ENCODE measurements at places on chromosomes 7 and 10. TPM values are rescaled to one million over a fixed set of nuclear protein-coding genes. Genes with fewer than 3 reads are reported as not detected.

DNA sequence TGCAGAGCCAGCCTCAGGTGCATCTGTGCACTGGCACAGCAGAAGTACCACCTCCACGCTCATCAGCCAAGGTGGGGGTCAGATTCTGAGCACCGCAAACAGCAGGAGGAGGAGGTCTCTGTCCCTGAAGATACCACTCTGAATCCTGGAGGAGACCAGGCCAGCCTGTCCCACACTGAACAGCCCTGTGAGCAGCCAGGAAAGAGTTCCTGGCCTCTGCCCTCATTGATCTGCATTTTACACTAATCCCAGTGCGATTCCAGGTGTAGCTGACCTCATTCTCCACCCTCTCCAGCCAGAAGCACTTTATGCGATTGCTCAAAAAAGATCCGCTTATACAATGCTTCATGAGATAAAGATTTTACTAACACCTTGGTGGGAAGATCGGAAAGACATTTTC is 99.1 kb upstream of the CACUL1 start:
- H3K4me1 ChIP-seq: no peaks in the 10 kb centered on the region
- H3K36me3 ChIP-seq: no peaks in the 10 kb centered on the region
- no peak overlapping the region for H3K4me3 ChIP-seq
- H3K27ac ChIP-seq: no peak overlapping the region

- H3K4me3 ChIP-seq: no peak overlapping the region
- H3K36me3 ChIP-seq: peaks cover 9% of the 10 kb centered on the region
- no peak for DNase-seq
- H3K27me3 ChIP-seq: no peaks in the 10 kb centered on the region
- no peak overlapping the region for H3K27ac ChIP-seq
- H3K4me1 ChIP-seq: no peaks in the 10 kb centered on the region
These were observed 156.7 kb downstream of the BTAF1 start for GRCh38 chr10:92080244-92080643.

DNA sequence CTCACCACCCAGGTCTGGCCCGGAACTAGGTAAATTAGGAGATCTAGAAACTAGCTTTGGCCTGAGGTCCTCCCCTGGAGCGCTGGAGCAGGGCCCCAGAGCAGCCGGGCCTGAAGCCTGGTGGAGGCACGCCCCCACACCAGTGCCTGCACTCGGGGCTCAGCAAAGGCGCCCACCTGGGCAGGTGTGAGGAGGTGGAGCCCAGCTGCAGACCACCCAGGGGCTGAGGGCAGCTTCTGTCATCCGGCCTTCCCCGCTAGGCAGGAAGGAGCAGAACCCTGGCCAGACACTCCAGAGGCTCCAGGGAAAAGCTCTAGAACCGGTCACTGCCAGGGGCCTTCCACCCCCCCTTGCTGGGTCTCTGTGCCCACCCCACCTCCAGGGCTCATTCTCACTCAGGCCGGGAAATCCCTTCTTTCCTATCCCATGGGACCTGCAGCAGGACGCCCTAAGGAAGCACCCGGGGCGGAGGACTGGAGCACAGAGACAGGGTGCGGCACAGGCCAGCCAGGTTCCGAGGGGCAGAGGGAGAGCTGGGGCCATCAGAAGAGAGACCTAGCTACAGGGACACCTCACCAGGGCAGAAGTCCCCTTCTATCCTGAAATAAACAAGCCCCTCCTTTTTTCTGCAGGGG is 161.2 kb downstream of the NRF1 start:
- H3K27me3 ChIP-seq: peaks cover 11% of the 10 kb centered on the region
- H3K27ac ChIP-seq: no peak overlapping the region
- DNase-seq: no peak
- peaks cover 10% of the 10 kb centered on the region for H3K4me1 ChIP-seq

DNA sequence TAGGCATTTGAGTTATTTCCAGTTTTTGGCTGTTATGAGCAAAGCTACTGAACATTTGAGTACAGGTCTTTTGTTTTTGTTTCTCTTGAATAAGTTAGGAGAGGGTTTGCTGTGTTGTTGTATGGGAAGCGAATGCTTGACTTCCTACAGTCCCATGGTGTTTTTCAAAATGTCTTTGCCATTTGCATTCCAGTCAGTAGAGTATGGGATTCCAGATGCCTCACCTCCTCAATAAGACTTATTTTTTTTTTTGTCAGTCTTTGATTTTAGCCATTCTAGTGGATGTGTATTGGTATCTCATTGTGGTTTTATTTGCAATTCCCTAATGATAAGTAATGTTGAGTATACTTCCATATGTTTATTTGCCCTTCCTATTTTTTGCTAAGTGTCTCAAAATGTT is 19.4 kb downstream of the CDK13 start:
- H3K27ac ChIP-seq: no peak overlapping the region
- peaks cover 40% of the 10 kb centered on the region for H3K4me1 ChIP-seq
- no peak for DNase-seq

- peaks cover 10% of the 10 kb centered on the region for H3K4me1 ChIP-seq
- no peaks in the 10 kb centered on the region for H3K27me3 ChIP-seq
- H3K36me3 ChIP-seq: peaks cover 14% of the 10 kb centered on the region
- no peak overlapping the region for H3K27ac ChIP-seq
- no peak overlapping the region for H3K4me3 ChIP-seq
These were observed 12.9 kb downstream of the MTPN start for GRCh38 chr7:135964274-135964673.

CEP55 gene
- 0.17 TPM for total RNA-seq

IKZF1 gene
- 300 TPM for total RNA-seq

GRCh38 chr7:33764752-33765451 is 140.4 kb upstream of the BMPER start:
- no peak overlapping the region for H3K27ac ChIP-seq
- no peaks in the 10 kb centered on the region for H3K27me3 ChIP-seq
- no peaks in the 10 kb centered on the region for H3K36me3 ChIP-seq
- H3K4me3 ChIP-seq: no peak overlapping the region
- no peak for DNase-seq

CRHR2 gene
- total RNA-seq: not detected

RBP4 gene
- total RNA-seq: not detected

GRCh38 chr10:99941942-99942820 is 67.6 kb downstream of the DNMBP start:
- H3K36me3 ChIP-seq: no peaks in the 10 kb centered on the region
- no peak overlapping the region for H3K27ac ChIP-seq
- H3K27me3 ChIP-seq: no peaks in the 10 kb centered on the region
- no peaks in the 10 kb centered on the region for H3K4me1 ChIP-seq

- H3K36me3 ChIP-seq: no peaks in the 10 kb centered on the region
- H3K4me1 ChIP-seq: no peaks in the 10 kb centered on the region
- H3K27me3 ChIP-seq: no peaks in the 10 kb centered on the region
- H3K27ac ChIP-seq: no peak overlapping the region
- no peak overlapping the region for H3K4me3 ChIP-seq
These were observed 116.1 kb upstream of the ZMIZ1 start for GRCh38 chr10:78952686-78953085.

C7orf33 gene
- total RNA-seq: not detected

CLCN1 gene
- not detected for total RNA-seq

GRCh38 chr7:17593819-17594419 is 295.5 kb downstream of the AHR start:
- H3K27me3 ChIP-seq: no peaks in the 10 kb centered on the region
- no peaks in the 10 kb centered on the region for H3K36me3 ChIP-seq
- H3K4me3 ChIP-seq: no peak overlapping the region
- DNase-seq: no peak
- H3K4me1 ChIP-seq: no peaks in the 10 kb centered on the region
- no peak overlapping the region for H3K27ac ChIP-seq

SPDYE8 gene
- not detected for total RNA-seq

TAF3 gene
- total RNA-seq: 12.8 TPM

MUC12 gene
- total RNA-seq: 0.60 TPM

Data from CD4-positive, alpha-beta T cell (primary cell).